ENCODE measurements at places on chromosomes 6 and 20.
A peak's percentile ranks its signal among the peaks of the same experiment; 100 is the strongest.

GRCh38 chr6:95629551-95629950, 52.2 kb downstream of the MANEA start:
- no peak for DNase-seq

GRCh38 chr20:21109144-21109543, 3.0 kb upstream of the LINC00237 start:
- no peak for DNase-seq

DNA sequence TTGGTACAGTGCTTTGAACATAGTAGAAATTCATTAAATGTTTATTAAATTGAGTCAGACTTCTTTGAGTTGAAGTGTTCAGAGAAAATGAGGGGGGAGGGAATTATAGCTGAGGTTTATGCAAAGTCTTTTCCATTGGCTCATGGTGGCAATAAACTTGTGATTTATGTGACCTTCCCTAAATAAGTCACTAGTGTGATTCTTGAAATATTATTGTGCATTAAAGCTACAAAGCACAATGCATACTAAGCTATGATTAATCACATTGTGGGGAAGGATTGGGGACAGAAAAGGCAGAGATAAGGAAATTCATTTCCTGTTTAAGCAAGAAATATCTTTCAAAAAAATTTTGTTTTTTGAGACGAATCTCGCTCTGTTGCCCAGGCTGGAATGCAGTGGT, 877.5 kb downstream of the TFAP2A start:
- no peak for DNase-seq

- DNase-seq: peak; percentile 36
Observed at GRCh38 chr20:36591854-36592641, 13.5 kb upstream of the RAB5IF start.

- no peak for DNase-seq
Observed at GRCh38 chr6:80022803-80023202, 18.4 kb downstream of the TTK start.

DNA sequence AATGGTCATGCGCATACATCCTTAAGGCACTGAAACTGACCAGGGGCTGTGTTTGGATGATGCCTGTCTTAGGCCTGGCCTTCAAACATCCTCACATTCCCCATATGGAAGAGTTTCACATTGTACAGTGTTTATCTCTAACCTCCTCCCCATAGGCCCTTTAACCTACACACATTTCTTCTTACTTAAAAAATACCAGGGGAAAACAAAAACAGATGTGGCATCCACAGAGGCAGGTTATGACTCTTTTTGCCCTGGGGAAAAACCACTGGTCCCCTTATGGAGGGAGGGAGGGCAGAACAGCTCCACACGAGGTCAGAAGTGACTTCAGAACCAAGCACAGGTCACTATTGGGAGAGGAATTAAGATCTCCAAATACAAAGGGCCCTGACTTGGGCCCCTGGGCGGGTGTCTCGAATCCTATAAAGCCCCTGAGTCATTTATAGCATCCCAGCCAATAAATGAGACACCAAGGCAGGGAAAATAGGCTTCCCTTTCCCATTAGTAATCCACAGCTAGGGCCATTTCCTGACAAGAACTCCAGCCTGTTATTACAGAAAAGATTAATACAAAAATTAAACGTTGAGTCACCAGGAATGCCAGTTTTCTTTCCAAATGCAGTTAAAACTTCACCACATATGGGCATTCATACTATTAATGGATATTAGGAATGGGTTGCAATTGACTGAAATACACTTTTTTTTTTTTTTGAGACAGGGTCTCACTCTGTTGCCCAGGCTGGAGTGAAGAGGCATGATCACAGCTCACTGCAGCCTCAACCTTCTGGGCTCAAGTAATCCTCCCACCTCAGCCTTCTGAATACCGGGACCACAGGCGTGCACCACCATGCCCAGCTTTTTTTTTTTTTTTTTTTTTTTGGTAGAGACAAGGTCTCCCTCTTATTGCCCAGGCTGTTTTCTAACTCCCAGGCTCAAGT, 107.2 kb downstream of the ATP9A start:
- no peak for DNase-seq
